ENCODE measurements at places on chromosomes 1 and 21. TPM values are rescaled to one million over a fixed set of nuclear protein-coding genes. Genes with fewer than 3 reads are reported as not detected.

DNA sequence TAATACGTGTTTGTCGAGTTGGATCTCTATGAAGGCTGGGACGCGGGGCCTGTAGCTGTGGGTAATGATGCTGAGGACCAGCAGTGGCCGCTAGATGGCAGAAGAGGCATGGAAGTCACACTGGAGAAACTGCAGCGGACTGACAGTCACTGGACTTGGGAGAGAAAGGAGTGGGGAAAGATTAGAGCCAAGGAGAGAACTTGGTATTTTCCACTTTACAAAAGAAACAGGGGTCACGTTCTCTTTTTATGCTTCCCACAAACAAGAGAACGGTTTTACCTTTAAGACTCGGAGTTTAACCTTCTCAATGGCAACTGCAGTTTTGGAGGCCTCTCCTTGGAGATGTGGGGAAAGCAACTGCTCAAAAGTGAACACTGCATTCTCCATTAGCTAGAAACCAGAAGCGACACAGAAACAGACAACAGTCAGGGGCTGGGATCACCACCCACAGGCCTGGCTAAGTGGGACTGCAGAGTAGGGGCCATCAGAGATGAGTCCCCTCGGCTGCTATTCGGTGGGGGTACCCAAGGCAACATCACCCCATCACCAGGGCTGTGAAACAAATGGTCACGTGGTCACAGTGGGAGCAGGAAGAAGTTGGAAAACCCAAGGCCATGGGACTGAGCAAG is 51.1 kb upstream of the EDEM3 start:
- H3K4me1 ChIP-seq, result no peaks in the 10 kb centered on the region
- ATAC-seq, result peak; percentile 99
- no peak overlapping the region for H3K4me3 ChIP-seq
- no peaks in the 10 kb centered on the region for H3K27me3 ChIP-seq
- peak overlapping the region; percentile 23 for H3K27ac ChIP-seq

DNA sequence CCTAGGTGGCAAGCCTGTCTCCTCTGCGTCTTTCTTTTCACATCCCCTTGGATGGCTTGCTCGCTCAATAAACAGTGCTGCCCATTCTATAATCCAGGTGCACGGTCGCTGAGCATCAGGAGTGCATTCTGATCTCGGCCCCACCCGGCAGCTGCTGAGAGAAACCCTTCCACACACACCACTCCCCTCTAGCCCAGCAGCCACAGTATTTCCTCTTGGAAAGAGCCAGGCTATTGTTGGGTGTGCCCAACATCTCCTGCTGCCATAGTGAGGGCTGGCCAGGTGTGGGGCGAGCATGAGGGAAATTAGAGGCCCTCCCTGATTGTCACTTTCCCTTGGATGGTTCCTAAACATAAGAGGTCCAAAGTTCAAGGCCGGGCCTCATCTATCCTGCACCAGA is 24.7 kb downstream of the GPA33 start:
- no peaks in the 10 kb centered on the region for H3K36me3 ChIP-seq
- no peaks in the 10 kb centered on the region for H3K4me1 ChIP-seq
- H3K27ac ChIP-seq, result no peak overlapping the region
- ATAC-seq, result no peak
- no peak overlapping the region for H3K4me3 ChIP-seq
- H3K27me3 ChIP-seq, result no peaks in the 10 kb centered on the region

TAS1R1 gene
- not detected for total RNA-seq

ADORA3 gene
- total RNA-seq, result not detected

RIPPLY3 gene
- total RNA-seq, result 0.48 TPM
